ENCODE measurements at places on chromosomes 2 and 18. TPM values are rescaled to one million over a fixed set of nuclear protein-coding genes. Genes with fewer than 3 reads are reported as not detected.
A peak's percentile ranks its signal among the peaks of the same experiment; 100 is the strongest.

DNA sequence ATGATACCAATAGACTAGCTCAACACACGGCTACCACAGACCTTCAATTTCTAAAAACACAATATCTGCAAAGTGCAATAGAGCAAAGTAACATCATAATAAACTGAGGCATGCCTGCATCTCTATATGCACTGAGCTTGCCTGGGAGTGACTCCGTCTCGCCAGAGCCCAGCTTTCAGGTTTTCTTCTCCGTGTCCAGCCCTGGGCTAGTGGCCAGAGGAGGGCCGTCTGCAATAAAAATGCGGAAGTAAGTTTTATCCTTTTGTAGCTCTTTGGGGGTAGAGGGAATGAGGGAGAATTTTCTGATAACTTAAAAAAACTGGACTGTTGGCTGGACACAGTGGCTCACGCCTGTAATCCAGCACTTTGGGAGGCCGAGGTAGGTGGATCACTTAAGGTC lies 41.0 kb upstream of the GPR17 start:
- H3K27ac ChIP-seq = no peak overlapping the region
- H3K36me3 ChIP-seq = no peaks in the 10 kb centered on the region
- no peak for DNase-seq
- no peak overlapping the region for H3K4me3 ChIP-seq
- no peaks in the 10 kb centered on the region for H3K27me3 ChIP-seq

The HJURP gene
- total RNA-seq = 0.07 TPM

The C2orf78 gene
- not detected for total RNA-seq

The TCF23 gene
- 72.2 TPM for total RNA-seq

The MROH2A gene
- total RNA-seq = not detected

DNA sequence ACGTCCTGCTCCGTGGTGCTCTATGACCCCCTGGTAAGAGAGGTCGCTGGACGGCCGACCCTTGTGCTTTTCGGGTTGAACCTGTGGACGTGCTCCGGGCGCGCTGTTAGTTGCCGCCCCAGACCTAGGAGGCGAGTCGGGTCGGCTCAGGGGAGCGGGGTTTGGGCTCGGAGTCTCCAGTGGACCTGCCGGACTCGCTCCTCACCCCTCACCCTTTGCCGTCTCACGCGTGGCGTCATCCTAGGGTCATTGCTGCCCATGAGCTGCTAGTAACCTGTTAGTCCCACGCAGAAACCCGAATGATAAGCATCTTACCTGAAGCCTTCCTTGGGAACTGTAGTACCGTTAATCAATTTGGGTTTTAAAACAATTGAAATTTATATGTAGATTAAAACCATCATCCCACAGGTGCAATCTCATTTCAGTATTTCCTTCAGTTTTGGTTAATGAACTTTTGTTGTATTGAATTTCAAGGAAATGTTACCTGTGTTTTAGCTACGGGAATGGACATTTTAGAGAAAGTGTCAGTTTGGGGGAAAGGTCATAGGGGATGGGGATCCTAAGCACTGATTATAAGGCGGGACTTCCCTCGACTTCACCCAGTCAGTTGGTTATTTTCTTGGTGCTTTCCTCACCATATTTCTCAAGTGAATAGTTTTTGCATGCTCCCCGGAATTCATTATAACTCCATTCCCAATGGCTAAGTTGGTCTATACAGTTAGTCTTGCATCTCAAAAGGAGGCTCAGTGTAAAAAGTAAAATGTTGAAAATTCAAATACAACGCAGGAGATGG lies 536 bp downstream of the ELP2 start:
- no peak for DNase-seq
- peak overlapping the region; percentile 84 for H3K27ac ChIP-seq
- peaks cover 15% of the 10 kb centered on the region for H3K4me1 ChIP-seq
- H3K27me3 ChIP-seq = no peaks in the 10 kb centered on the region
- peak overlapping the region; percentile 79 for H3K4me3 ChIP-seq

DNA sequence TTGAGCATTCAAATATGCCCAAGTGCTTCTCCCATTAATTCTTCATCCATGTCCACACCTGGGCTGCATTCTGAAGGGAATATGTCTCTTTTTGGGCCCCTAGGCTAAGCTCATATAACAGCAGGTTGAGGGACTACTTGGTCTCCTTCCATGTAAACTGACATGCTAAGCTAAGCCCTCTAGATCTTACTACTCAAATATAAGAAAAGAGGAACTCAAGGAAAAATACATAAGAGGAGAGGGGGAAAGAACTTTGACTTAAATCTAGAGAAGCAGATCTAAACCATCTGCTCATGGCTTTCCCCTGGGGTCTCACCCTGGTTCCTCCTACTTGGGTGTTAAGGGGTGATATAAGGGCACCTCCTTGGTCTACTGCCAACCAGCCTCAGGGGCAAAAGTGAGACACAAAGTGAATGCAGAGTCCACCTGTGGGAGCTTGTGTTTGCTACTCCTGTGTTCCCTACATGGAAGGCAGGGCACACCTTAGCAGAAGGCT lies 19.8 kb upstream of the NFU1 start:
- H3K27me3 ChIP-seq = no peaks in the 10 kb centered on the region
- no peak overlapping the region for H3K27ac ChIP-seq

GRCh38 chr2:119549241-119549640 lies 5.0 kb downstream of the CFAP221 start:
- H3K27ac ChIP-seq = no peak overlapping the region
- no peaks in the 10 kb centered on the region for H3K27me3 ChIP-seq
- H3K4me3 ChIP-seq = no peak overlapping the region
- no peak for DNase-seq
- no peaks in the 10 kb centered on the region for H3K36me3 ChIP-seq
- H3K4me1 ChIP-seq = peaks cover 2% of the 10 kb centered on the region
